ENCODE measurements at places on chromosomes 13 and 19.

DNA sequence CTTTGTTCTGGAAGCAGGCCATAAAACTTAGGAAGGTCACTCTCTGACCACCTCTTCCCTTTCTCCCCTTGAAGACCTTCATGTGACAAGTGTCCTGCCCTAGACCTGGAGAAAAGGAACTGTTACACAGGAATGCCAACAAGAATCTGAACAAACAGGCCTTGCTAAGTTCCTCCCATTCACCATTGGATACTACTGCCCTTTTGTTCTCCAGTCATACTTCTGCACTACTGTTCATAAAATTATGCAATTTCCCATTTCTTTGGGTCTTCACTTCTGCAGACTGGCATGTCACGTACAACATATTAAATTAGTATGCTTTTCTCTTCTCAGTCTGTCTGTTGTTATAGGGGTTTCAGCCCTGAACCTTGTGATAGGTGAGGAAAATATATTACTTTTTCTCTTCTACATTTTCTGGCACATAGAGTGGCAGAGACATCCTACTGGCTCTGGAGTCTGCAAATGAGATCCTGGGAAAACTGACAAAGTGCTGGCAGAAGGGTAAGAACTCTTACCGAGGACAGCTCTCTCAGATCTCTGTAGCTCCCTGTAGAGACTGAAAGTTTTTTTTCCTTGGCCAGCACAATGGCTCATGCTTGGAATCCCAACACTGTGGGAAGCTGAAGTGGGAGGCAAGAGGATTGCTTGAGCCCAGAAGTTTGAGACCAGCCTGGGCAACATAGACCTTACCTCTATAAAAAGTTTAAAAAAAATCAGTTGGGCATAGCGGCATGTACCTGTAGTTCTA is 87.6 kb upstream of the SPRY2 start:
- DNase-seq: no peak

GRCh38 chr13:39588384-39588783 is 14.6 kb downstream of the LHFPL6 start:
- no peak for DNase-seq

DNA sequence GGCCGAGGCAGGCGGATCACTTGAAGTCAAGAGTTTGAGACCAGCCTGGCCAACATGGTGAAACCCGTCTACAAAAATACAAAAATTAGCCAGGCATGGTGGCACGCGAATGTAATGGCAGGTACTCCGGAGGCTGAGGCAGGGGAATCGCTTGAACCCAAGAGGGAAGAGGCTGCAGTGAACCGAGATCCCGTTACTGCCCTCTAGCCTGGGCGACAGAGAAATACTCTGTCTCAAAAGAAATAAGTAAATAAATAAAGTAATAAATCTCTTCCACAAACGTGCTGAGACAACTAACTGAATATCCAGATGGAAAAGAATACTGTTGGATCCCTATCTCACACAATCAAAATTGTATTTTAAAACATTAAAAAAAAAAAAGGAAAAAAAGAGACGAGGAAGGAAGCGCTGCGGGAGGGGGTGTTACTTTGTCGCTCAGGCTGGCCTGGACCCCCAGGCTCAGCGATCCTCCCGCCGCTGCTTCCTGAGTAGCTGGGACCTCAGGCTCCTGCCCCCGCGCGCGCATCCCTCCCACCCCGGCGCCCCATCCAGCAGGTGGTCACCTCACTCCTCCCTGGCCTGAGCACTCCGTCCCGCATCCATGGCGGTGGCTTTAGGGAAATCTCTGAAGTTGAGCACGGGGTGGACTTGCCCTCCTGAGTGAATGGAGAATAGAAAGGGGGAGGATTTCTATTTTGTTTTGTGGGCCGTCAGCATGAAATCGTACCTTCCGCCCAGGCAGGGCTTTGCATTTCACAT is 628 bp upstream of the ZNF813 start:
- DNase-seq: no peak

DNA sequence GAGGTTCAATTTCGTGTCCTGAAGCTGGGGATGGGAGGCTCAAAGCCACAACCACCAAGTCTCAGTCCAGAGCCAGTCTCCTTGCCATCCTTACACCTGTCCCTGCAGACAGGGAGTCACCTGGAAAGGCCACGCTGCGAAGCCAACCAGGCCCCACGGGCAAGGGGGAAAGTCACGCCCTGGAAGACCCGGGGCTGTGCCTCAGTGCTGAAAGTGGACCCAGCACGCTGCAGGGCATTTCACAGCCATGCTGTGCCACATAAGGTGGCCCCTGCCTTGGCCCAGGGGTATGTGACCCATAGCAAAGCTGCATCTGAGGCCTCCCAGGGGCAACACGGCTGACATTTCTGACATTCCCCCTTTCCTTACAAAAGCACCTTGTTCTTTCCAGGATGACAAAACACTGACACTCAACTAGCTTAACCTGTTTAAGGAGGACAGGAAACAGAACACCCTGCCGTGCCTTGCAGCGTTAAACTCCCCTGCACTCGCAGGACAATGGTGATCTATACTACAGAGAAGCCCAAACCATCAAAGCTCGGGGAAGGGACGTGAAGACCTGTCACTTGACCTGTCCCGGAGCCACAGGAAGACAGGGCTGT is 14.8 kb downstream of the CHERP start:
- no peak for DNase-seq

GRCh38 chr13:108003626-108004025 is 211.7 kb downstream of the LIG4 start:
- no peak for DNase-seq

- no peak for DNase-seq
Observed at GRCh38 chr13:50079655-50080202, 64.5 kb downstream of the KCNRG start.

- DNase-seq: no peak
Observed at GRCh38 chr19:50713556-50714236, 5.9 kb downstream of the SHANK1 start.
